CD8-positive, alpha-beta memory T cell (primary cell): ENCODE measurements at places on chromosomes 6 and 20. TPM values are rescaled to one million over a fixed set of nuclear protein-coding genes. Genes with fewer than 3 reads are reported as not detected.

Gene SMPDL3A
- total RNA-seq = 0.16 TPM

Gene MUC21
- total RNA-seq = not detected

Gene RIPOR3
- not detected for total RNA-seq

Gene HLA-A
- total RNA-seq = 1,371 TPM

Gene COL11A2
- 1.1 TPM for total RNA-seq

Gene PKIB
- total RNA-seq = 0.26 TPM

Gene SALL4
- total RNA-seq = 0.11 TPM

Gene ZNF165
- 1.6 TPM for total RNA-seq

Gene STK4
- 200 TPM for total RNA-seq

Gene TRIM10
- not detected for total RNA-seq

Gene CCR6
- 3.9 TPM for total RNA-seq

Gene BTNL2
- total RNA-seq = not detected

Gene GTSF1L
- not detected for total RNA-seq

Gene VSTM2L
- total RNA-seq = not detected

Gene NOX3
- total RNA-seq = not detected

Gene SAMD10
- total RNA-seq = 24.5 TPM

Gene OR2B6
- not detected for total RNA-seq

Gene VWA7
- total RNA-seq = 1.7 TPM

Gene ULBP2
- 0.48 TPM for total RNA-seq

Gene SLC17A2
- not detected for total RNA-seq

Gene FAM209B
- 1.2 TPM for total RNA-seq

Gene PPP1R3G
- total RNA-seq = not detected

Gene PPP1R14C
- 1.6 TPM for total RNA-seq

Gene WFDC6
- total RNA-seq = not detected

Gene PNPLA1
- not detected for total RNA-seq

Gene PRND
- total RNA-seq = not detected
